ENCODE measurements at places on chromosomes 12 and 14.

DNA sequence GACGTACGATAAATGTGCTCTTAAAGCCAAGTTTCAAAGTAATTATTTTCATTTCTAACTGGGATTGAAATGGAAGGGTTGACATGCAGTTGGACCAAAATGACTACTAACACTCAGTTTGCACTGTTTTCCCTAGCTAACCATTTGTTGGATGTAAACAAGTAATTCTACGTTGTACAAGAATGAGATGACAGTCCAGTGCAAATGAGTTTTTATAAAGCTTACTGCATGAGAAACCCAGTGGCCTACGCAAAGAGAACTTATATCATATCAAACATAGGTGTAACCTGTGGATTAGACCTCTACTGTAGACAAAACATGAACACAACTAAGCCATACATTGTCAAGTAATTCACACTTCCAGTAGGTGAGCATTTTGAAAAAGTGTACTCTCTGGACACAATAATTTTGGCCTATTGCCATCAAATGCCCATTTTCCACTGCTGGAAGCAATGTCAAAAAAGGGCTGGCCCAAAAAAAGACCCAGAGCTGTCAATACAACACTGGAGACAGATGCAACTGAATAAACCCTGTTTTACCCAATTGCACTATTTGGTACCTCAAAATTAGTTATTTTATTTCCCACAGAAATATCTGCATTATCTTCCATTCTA is 12.8 kb downstream of the SLC38A2 start:
- no peak for DNase-seq

GRCh38 chr14:88064841-88065240 is 59.9 kb downstream of the GPR65 start:
- no peak for DNase-seq

- DNase-seq: no peak
Measured at GRCh38 chr14:55946231-55946630, 172.0 kb upstream of the PELI2 start.

- DNase-seq: no peak
Measured at GRCh38 chr12:105474672-105475071, 144.2 kb downstream of the C12orf75 start.

DNA sequence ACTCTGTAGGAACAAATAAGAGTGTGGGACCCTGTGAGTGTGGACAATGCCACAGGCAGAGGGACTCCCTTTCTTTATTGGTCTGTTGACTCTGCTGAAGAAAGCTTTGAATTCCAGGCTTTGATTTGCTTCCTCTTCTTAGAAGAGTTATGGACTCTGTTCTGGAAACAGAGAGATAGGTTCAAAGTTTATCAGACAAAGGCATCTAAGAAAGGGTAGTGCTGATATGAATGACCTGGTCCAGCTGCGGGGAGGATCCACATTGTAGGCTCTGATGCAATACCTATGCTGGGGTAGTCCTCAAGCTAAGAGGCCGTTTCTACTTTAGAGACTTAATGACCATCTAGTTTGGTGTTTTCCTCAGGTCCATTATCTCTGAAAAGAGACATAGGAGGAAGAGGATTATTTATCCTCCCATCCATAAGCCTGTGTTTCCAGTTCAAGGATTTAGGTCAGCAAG is 10.7 kb upstream of the IKZF4 start:
- no peak for DNase-seq

- DNase-seq: no peak
Measured at GRCh38 chr12:68587448-68587873, 23.2 kb upstream of the RAP1B start.

DNA sequence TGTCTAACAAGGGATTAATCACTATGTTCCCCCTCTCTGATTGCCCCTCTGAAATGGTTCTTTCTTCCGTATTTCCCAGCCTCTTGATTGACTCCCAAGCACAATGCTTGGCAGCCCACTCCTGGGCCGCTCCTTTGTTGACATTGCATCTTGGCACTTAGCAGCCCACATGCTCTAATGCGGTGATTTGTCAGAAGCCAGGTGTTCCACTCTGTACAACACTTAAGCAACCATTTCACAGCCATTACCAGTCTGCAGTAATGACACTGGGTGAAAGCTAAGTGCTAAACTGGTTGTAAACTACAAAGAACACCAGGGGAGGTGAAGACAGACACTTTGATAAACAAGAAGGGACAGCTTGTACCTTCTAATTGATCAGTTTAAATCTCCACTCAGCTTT is 353.5 kb downstream of the TMEM132D start:
- no peak for DNase-seq

DNA sequence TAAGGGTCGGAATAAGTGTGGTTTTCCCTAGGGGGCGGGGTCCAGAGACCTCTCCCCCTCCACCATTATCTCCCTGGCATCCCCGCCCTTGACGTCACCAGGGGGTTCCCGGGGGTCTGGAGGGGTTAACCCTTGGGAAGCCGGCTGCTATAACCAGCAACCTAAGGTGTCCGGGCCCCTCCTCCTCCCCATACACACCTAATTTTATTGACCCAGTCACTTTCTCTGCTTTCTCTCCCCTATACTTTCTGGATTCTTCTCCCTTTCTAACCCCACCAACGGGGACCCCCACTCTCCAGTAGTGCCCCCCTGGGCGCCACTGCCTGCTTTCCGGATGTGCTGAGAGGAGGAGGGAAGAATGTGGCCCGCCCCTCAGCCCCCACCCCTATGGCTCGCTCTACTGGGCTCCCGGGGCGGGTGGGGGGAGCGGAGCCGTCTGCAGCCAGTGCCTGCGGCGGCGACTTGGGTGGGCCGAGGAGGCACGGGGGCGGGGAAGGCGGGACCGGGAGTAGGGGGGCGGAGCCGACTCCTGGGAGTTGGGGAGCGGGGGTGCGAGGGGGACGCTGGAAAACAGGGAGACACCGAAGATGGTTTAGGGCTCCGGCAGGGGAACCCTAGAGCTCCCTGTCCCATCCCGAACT is 1.8 kb downstream of the GLI1 start:
- no peak for DNase-seq

- peak; percentile 81 for DNase-seq
Measured at GRCh38 chr12:28024231-28024995, 51.9 kb upstream of the PTHLH start.

- DNase-seq: no peak
Measured at GRCh38 chr14:69750495-69750894, 16.4 kb upstream of the SRSF5 start.

DNA sequence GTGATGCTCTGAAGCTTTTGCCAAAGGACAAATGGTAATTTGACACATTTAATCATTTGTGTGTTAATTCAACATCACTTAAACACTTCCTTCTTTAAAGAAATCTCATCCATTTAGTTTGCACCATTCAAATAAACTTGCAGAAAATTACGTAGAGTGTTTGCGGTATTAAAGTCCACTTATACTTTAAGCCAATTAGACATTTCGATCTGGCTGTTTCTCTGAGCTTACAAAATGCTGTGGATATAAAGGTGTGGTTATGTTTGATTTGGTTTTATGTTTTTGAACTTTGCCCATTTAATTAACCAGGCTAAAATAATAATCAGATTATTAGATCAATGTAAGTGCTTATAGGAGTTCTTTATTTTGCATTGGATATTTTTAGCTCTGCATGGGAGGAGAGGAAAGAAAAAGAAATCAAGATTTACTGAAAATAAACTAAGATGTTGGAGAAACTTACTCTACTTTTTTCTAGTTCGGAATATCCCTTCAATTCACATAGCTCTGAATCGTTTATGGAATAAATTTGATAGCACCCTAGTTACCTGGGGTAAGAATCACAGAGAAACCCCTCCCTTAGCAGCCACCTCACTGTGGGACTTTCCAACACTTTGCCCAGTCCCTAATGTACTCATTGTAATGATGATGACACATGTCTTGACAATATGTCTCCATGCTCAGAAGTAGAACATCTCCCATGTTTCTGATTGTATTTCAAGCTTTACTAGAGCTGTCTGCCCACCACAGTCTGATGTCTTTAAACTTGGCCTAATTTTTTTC is 268.0 kb downstream of the BTG1 start:
- no peak for DNase-seq

- DNase-seq: no peak
Measured at GRCh38 chr12:68699486-68699885, 12.7 kb downstream of the NUP107 start.

DNA sequence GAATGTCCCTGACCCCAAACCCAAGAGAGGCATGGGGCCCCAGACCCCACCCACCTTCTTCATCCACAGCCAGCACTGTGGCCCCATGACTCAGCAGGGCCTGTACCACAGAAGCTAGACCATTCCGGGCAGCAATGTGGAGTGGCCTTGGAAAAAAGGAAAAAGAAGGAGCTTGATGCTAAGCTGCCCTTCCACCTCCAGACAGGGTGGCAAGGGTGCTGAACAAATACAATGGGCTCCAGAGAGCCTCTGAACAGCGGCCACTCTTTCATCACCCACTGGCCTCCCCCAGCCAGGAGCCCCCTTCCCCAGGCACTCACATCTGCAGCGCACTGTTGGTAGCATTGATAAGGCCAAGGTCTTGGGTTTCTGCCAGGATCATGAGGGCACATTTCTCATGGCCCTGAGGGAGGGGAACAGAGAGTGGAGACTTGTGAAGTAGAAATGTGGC is 13.9 kb downstream of the SLC39A5 start:
- no peak for DNase-seq

DNA sequence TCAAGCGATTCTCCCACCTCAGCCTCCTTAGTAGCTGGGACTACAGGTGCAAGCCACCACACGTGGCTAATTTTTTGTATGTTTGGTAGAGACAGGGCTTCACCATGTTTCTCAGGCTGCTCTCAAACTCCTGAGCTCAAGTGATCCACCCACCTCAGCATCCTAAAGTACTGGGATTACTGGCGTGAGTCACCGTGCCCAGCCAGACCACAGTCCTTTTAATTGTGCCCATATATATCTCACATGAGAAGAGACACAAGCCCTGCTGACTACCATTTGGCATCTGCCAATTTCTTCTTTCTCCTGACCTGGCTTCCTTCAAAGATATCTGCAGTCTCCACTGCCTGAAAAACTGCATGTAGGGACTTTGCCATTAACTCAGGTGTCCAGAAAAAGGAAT is 142.5 kb downstream of the DPY19L2 start:
- DNase-seq: no peak

DNA sequence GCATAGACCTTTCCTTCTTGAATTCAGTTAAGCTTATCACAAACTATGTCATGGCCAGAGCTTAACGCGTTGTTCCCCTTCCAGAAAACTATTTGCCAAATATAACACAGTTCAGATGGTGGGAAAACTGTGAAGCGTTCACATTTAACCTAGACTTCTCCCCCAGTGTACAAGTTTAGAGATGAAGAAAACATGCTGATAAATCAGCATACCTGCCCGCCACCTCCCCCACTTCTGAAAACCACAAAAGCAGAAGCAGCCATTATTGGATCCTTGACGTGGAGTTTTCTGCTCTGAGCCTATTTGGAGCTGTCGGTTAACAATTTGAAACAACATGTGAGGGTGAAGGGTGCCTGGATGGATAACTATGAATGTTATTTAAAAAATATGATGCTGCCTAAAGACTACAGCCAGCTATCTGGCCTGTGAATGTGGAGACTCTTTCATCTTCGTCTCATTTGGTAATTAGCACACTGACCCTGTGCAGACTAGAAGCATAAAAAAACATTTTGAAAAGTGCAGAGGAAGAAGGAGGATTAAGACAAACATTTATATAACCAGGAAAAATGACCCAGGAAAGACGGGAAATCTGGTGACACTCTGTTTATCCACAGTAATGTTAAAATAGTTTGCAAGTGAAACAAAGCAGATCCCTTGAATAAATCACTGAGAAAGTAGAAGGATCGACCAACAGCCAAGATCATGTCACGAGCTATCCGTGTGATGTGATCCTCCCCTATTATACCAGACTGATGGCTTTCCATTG is 408.2 kb downstream of the AEBP2 start:
- peak; percentile 23 for DNase-seq

- peak; percentile 84 for DNase-seq
Measured at GRCh38 chr14:75879031-75879430, 102.8 kb downstream of the TGFB3 start.
